NCI-H524 treated with DMSO at 0.1 percent for 48 hours (cell line): ENCODE measurements at places on chromosomes 1 and 21.

DNA sequence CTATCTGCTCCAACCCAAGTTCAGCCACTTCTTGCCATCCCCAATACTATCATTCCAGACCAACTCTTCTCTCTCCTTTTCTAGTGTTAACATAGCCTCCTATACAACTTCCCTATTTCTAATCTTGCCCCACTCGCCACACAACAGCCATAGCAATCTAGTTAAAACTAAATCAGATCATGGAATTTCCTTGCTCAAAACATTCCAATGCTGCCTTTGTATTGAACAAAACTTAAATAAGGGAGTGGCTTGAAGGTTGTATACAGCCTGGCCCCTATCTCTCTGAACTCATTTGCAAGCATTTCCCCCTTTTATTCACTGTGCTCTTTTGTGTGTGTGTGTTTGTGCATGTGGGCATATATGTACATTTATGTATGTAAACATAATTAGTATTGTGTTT, 118.1 kb upstream of the SGIP1 start:
- DNase-seq, result no peak

DNA sequence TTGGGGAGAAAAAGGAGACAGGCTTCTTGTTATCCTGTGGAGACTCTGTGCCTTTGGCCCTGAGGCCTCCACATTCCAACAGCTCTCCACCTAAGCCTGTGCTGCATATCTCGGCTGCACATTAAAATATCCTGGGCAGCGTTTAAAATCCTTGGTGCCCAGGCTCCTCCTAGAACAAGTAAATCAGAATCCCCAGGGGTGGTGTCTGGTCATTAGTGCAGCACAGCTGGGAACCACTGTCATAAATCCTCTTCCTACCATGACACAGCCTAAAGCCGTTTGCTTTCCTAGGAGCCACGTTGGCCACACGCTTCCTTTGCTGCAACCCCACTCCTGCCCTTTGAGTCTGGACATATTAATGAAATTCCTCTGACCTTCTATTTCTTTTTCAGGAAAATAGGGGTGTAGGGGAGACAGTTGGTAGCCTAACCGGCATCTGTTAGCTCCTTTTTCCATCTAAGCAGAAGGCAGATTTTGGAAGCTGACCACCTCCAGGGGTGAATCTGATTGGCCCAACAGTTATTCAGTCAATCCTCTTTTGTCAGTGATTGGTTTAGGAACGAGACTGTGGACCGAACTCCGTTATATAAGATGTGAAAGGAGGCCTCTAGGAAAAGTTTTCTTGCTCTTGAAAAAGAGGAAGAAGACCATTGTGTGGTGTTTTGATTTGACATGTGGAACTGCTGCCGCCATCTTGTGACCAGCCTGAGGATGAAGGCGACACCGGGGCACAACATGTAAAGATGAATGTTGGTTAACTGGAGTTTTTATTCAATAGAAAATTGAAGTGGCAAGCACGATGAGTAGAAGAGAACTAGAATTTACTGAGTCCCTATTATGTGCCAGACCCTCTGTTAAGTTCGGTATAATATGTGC, 41.9 kb downstream of the JUN start:
- no peak for DNase-seq

GRCh38 chr1:52727114-52727586, 897 bp downstream of the ZYG11B start:
- no peak for DNase-seq

DNA sequence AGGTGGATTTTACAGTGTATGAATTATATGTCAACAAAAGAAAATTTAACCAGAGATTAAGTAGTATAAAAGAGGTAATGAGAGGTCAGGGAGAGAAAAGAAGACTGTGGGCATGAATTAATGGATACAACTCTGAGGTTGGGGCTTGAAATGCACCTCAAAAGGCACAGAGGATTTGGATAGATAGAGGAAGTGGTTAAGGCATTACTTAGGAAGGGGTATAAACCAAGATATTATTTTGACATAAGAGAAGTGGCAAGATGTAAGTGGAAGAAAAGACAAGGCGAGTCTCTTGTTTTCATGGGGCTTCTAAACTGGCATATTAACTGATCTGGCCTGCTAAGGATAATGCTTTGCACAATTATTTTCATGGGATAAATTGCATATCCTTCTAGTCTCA, 34.1 kb downstream of the RAP1A start:
- no peak for DNase-seq

- DNase-seq, result no peak
Observed at GRCh38 chr1:106217765-106218164, 838.7 kb upstream of the PRMT6 start.

DNA sequence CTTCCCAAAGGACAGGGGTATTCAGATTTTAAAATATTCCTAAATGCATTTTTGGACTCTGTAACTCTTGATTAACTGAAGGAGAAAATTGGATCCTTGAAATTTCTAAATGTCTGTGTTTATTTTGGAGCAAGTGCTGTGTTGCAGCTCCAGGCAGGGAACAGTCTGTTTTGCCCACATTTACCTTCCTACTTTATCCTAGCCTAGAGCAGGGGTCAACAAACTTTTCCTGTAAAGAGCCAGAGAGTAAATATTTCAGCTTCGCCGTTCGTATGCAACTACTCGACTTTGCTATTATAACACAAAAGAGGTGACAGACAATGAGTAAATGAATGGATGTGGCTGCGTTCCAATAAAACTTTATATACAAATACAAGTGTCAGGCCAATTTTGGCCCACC, 402.2 kb downstream of the GPATCH2 start:
- no peak for DNase-seq
